ENCODE measurements at places on chromosomes 1 and 21.

DNA sequence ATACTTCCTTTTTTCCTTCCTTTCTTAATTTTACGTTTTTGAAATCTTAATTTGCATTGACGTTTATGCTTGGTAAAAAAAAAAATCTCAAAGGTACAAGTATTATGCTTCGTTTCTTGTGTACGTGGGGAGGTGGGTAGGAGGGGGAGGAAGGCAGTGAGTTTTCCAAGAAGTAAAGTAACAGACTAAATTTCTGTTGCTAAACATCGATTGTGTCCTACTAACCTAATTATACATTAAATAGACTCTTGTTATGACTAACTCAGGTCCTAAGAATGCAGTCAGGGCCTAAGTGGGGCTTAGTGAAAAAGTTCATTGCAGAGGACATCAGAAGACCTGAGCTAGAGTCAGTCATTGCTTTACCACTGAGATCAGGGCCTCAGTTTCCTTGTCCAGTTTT, 17.5 kb downstream of the NEK7 start:
- DNase-seq = peak; percentile 40

GRCh38 chr1:220908757-220909156, 29.5 kb downstream of the HLX start:
- peak; percentile 40 for DNase-seq

GRCh38 chr1:12640237-12640957, 3.5 kb upstream of the AADACL4 start:
- no peak for DNase-seq

GRCh38 chr1:212260557-212261355, 24.5 kb upstream of the PPP2R5A start:
- no peak for DNase-seq

GRCh38 chr1:47725511-47725991, 271.6 kb downstream of the TRABD2B start:
- DNase-seq = no peak

- no peak for DNase-seq
Observed at GRCh38 chr1:199549421-199549820, 478.1 kb upstream of the NR5A2 start.

DNA sequence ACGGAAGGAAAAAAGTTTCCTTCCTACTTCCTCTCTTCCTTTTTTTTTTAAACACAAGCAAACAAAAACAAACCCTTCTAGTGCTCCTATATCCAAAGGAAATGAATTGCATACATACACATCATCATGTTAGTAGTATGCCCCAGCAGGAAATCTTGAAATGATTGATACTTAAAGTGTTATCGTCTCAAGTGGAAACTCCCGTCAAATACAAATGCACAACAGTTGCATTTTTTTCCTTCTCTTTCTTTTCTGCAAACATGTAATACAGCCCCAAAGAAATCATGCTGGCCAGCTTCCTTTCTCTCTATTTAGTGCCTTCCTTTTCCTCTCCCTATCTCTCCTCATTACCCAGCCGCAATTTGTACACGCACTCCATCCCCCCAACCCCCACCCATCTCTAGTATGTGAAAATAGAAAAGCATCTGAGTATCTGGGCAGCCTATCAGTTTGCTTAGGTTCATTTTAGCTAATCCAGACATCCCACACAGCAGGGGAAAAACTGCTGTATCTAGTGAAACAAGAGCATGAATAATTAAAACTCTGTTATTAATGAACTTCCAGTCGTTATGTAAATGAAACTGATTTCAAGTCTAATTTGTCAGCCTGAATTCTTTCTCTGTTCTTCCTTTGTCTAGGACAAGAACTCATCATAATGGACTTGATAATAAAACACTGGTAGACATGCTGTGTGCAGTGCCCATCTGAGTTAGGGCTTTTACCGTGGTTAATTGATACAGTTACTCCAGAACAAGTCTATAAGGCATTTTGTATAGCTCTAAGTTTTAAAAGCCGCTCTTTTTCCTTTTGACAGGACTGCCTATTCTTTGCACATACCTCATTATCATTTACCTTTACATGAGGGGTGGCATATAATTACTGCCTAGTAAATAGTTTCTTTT, 336.5 kb upstream of the ADGRL2 start:
- no peak for DNase-seq

DNA sequence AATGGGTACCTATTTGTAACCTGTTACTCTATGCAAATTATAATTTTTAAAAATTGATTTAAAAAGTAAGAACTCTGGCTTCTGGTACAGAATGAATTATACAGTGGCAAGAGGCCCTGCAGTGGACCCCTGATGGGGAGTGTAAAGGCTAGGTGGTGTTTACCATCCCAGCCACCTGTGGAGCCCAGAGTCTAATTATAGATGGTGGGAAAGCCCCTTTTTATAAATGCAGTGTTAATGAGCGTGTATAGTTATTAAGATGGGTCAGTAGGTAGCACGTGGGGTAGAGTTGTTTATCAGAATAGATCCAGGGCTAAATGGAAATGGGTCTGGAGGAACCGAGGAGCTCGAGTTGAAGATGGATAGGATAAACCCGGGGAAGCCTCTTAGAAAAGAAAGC, 13.9 kb upstream of the PRELP start:
- no peak for DNase-seq

DNA sequence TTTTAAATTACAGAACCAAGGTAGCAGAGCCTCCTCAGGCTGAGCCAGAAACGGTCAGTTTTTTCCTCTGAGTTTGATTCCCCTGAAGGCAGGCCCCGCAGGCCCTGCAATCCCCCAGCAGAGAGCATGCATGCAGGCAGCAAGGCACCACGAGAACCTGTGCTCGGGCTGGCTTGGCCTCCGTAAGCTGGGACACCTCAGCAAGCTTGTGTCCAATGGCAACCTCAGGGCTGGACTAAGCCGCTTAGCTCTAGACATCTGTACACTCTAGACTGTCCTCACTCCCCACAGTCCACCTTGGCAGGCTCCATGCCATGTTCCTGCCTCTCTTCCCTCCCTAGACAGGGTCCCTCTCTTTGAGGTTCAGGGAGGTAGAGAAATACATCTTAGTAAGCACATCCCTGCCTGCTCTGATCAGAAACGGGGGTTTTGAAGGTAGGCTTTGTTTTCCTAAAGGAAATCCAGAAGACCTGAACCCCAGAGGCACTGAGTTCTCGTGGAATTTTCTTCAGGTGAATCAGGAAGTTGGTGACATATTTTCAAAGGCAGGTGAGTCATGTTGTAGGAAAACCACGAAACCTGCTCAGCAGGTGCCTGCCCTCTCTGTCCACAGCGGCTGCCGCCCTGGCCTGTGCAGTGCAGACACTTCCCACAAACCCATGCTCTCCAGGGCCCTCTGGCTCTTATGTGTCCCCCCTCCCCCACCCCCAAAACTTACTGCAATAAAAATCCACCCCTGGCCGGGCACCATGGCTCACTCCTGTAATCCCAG, 7.0 kb downstream of the TMEM63A start:
- DNase-seq = no peak

DNA sequence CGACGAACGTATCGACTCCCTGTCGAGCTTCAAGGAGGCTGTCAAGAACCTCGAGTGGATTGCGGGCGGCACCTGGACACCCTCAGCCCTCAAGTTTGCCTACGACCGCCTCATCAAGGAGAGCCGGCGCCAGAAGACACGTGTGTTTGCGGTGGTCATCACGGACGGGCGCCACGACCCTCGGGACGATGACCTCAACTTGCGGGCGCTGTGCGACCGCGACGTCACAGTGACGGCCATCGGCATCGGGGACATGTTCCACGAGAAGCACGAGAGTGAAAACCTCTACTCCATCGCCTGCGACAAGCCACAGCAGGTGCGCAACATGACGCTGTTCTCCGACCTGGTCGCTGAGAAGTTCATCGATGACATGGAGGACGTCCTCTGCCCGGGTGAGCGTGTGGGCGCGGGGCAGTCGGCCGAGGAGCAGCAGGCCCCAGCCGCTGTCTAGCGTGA, 28.0 kb downstream of the COL6A2 start:
- DNase-seq = no peak

DNA sequence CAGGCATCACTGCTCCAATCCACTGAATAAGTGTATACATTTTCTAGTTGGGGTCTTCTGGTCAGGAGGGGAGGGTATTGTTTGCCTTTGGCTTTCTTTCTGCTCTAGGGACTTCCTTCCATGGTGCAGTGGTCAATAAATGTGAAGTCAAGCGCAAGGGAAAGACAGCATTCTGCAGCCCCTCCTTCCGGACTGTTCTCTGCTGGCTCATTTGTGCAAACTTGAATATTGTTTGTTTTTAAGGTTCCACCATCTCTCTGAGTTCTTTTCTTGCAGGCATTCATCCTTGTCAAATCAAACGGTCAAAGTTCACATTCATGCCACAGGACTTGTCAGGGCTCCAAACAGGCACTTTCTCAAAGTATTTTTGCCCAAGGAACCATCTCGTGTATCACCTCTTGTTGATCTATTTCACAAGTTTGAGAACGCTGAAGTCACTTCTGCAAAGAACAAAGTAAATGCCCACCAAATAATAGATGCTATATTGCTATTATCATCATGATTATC, 205.6 kb upstream of the KAZN start:
- no peak for DNase-seq

DNA sequence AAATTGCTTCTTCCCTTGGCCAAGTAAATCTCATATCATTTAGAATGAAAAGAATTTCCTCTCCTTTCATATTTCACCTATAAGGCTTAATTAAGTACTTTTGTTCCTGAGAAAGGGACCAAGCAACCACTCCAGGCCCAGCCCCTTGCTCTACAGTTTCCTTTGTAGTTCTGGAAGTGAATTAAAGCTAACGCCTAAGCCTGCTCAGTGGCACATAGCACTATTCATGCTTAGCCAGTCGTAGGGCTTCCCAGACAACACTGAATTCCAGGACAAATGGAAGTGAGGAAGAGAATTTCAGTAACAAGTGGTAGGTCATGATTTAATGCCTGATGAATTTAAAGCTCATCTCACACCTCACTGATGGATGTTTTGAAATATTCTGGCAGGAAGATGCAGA, 73.3 kb downstream of the RPAP2 start:
- DNase-seq = no peak

- DNase-seq = no peak
Observed at GRCh38 chr1:220001095-220001501, 45.2 kb downstream of the EPRS1 start.

DNA sequence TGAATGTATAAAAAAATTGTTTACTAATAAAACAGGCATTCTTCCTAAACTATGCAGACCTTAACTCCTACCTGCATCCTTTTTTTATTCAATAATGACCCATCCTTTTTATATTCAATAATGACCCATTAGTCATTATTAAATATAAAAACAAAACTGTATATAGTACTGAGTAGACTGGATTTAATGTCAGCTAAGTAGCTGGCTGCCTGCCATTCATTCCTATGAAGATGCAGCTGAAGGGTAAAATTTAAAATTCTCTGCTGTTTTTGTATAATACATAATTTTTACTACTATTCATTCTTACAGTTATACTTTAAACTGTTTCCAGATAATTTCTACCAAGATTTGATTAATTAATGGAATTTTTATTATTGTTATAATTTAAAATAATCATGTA, 79.3 kb downstream of the DENND1B start:
- peak; percentile 20 for DNase-seq

- peak; percentile 91 for DNase-seq
Observed at GRCh38 chr1:19715334-19716203, 50.9 kb downstream of the HTR6 start.

DNA sequence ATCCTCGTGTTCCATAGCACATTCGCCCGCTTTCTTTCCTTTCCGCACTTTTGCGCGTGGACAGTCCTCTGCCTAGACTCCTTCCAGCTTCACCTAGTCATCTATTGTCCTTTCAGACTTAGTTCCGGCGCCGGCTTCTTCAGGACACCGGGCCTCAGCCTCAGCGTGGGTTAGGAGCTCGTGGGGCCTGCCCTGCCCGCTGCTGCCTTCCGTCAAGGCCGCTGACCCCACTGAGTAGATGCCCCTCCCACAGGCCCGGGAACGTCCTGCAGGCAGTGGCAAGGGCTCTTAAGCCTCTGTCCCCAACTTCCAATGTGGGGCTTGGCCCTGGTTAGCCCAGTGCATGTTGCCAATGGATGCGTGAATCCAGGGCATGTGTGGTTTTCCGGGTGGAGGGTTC, 11.4 kb downstream of the DMRTB1 start:
- DNase-seq = no peak

GRCh38 chr21:35506771-35507170, 457.7 kb upstream of the RUNX1 start:
- no peak for DNase-seq

DNA sequence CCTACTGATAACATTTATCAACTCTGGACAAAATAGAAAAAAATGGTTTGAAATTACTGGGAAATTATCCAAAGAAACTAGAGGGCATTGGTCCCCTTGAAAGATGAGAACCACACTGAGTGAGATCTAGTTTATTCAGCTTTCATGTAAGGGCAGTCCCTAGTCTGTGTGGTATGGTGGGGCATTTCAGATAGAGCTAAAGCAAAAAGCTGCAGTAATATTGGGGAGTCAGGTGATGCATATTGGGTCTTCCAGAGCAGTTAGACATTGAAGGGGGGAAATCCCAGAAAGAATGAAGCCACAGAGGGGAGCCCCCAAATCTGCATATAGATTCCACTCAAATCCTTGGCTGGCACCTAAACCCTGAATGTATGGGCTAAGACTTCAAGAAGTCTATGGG, 347.7 kb upstream of the POU3F1 start:
- DNase-seq = no peak

GRCh38 chr1:154725865-154726264, 117.9 kb upstream of the ADAR start:
- DNase-seq = no peak

DNA sequence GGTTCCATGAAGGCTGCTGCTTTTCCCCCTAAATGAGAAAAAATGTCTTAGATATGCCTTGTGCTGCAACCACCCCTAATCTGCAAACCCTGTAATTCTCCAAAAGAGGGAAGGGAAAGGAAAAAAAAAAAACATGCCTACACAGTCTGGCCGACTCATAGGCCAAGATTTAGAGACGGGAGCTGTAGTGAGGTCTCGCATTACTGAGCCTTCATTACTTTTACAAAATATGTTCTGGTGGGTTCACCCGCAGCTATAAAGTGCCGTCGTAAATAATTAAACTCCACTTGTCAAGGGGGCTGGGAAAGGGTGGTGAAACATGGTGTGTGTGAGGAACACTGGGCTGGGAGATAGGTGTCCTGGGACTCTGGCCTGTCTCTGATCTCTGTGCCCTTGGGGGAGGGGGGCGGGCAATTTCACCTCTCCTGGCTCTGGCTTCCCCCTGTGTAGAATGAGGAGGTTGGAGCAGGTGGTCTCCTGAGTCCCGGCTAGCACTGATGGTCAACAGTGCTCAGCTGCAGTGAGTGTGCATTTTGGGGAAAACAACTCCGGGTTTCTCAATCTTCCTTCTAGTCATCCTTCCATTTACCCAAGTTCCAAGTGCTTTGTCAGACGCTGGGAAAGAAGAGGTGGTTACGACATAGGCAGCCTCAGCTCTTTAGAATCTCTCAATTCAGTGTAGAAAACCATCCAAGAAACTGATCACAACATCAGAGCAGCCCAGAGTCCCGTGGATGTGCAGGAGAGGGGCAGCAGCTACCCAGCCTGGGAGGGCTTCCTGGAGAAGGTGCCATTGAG, 82.3 kb downstream of the ACTL8 start:
- no peak for DNase-seq

Data from fibroblast of skin of right quadriceps (primary cell).